ENCODE measurements at places on chromosomes 7 and 10. TPM values are rescaled to one million over a fixed set of nuclear protein-coding genes. Genes with fewer than 3 reads are reported as not detected.

The PLEKHS1 gene
- total RNA-seq = not detected

The PURB gene
- total RNA-seq = 22.0 TPM

The ANKRD2 gene
- 2.5 TPM for total RNA-seq

The TEX47 gene
- not detected for total RNA-seq

The PLAU gene
- total RNA-seq = 449 TPM

The PDZD7 gene
- 0.91 TPM for total RNA-seq

The PRKG1 gene
- total RNA-seq = 6.2 TPM

The ZNF239 gene
- 3.6 TPM for total RNA-seq

The SFTPA1 gene
- total RNA-seq = not detected

The COL26A1 gene
- total RNA-seq = 1.4 TPM

The SPDYE16 gene
- not detected for total RNA-seq

The PCDH15 gene
- total RNA-seq = not detected

The CFAP58 gene
- total RNA-seq = 0.65 TPM

The AQP1 gene
- 1.4 TPM for total RNA-seq

The ERVW-1 gene
- not detected for total RNA-seq

The C10orf120 gene
- not detected for total RNA-seq

The FAM237B gene
- total RNA-seq = not detected

The COPS6 gene
- 58.0 TPM for total RNA-seq

The ANKRD22 gene
- total RNA-seq = not detected

The COL28A1 gene
- total RNA-seq = not detected

The TACC2 gene
- 6.9 TPM for total RNA-seq

The PCLO gene
- total RNA-seq = 0.96 TPM

The MORN4 gene
- total RNA-seq = 3.4 TPM

The CLEC5A gene
- total RNA-seq = not detected

The RBP4 gene
- total RNA-seq = not detected

The GSDME gene
- 6.5 TPM for total RNA-seq

The ITGB1 gene
- total RNA-seq = 1,263 TPM

The GAD2 gene
- not detected for total RNA-seq

The OPN1SW gene
- not detected for total RNA-seq

The CNPY1 gene
- not detected for total RNA-seq

The SERPINE1 gene
- total RNA-seq = 3,652 TPM

The MINDY3 gene
- total RNA-seq = 19.0 TPM

The TAS2R41 gene
- not detected for total RNA-seq

The SEC31B gene
- 5.7 TPM for total RNA-seq

The SKIDA1 gene
- 1.7 TPM for total RNA-seq

The SEMA3A gene
- 46.8 TPM for total RNA-seq

The WEE2 gene
- total RNA-seq = not detected

The DLX6 gene
- not detected for total RNA-seq

The ZNF804B gene
- not detected for total RNA-seq

The GRK5 gene
- total RNA-seq = 17.8 TPM

The SUN3 gene
- total RNA-seq = not detected

The CPVL gene
- total RNA-seq = 1.7 TPM

The ZNF32 gene
- total RNA-seq = 24.6 TPM

The PRSS2 gene
- total RNA-seq = 2.9 TPM

The GOLGA7B gene
- total RNA-seq = not detected

The EPHB4 gene
- 48.5 TPM for total RNA-seq
